Hindlimb muscle (tissue), 1 donor: ENCODE measurements at places on chromosomes 4 and X.

GRCh38 chr4:8201321-8201781, 2.3 kb downstream of the SH3TC1 start:
- no peak for DNase-seq

DNA sequence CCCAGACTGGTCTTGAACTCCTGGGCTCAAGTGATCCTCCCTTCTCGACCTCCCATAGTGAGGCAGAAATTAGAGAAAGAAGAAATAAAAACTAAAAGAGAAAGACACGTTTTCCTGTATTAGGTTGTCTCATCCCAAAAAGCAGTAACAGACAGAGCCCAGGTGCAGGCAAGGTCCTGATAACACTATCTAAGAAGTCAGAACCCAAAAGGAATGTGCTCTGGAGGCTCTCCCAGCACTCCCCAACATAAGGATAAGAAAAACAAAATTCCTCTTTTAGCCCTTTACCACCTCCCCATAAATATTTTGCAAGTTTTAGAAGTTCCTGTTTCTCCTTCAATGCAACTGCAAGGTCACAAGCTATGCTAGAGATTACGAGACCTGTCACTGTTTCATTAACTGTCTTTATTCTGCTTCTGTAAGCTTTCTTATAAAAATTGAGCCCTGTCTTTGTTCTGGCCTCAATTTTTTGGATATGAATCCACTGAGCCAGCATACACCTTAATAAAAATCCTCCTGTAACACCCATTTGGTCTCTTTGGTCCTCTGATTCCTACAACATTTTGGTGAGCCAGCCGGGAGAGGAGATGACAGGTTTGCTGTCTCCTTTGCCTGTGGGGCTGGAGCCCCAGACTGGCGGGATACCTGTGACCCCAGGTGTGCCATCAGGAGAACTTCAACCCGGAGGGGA, 25.9 kb downstream of the LIAS start:
- no peak for DNase-seq

- DNase-seq: no peak
Observed at GRCh38 chr4:140628016-140628415, 59.3 kb upstream of the UCP1 start.

DNA sequence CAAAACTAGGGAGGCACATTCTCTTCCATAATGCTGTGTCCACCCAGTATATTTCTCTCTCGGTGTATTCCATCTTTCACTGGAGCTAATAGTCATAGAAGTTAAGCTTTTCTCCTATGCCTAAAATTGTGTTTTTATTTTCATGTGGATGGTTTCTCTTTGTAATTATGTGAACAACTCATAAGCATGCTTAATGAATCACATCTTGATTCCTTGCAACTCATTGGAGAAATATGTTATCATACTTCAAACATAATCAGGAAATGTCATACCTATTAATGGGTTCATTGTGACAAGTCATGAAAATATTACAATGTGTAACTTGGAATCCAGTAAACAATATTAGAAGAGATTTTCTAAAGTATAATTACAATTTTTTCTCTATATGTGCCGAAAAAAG, 186.3 kb downstream of the SLC7A11 start:
- DNase-seq: no peak

- DNase-seq: no peak
Observed at GRCh38 chr4:67879486-67879885, 4.3 kb downstream of the TMPRSS11D start.

GRCh38 chr4:73828956-73829355, 7.5 kb upstream of the CXCL6 start:
- no peak for DNase-seq

GRCh38 chr4:32196950-32197688, 1477.0 kb downstream of the PCDH7 start:
- no peak for DNase-seq

GRCh38 chrX:152907084-152907651, 9.3 kb downstream of the ZNF185 start:
- no peak for DNase-seq

- DNase-seq: no peak
Observed at GRCh38 chrX:38304010-38304409, 23.3 kb downstream of the RPGR start.

- DNase-seq: no peak
Observed at GRCh38 chr4:116515959-116516358, 569.4 kb downstream of the TRAM1L1 start.

DNA sequence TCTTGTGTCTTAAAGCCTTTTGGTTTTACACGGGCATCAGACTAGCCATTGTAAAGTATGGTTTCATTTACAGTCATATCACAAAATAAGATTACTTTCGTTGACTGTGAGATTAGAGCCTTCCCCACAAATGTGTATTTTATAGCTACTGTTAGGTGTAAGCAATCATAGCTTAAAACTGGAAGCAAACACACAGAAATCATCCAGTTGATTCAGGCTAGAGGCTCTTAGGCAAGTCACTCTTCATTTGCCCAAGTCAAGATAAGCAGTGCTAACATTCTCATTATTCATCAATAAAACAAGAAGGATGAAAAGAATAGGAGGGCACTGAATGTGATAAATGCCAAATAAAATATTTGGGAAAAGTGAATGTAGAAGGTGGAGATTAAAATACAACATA, 448.7 kb upstream of the FAM241A start:
- no peak for DNase-seq

- no peak for DNase-seq
Observed at GRCh38 chr4:107128116-107128515, 92.0 kb upstream of the DKK2 start.
